Activated effector memory CD4-positive, alpha-beta T cell treated with Interleukin-2 at 50 U/mL for 16 hours (primary cell): ENCODE measurements at places on chromosomes 11 and 22.

- DNase-seq, result no peak
Measured at GRCh38 chr11:71208011-71208774, 44.2 kb downstream of the SHANK2 start.

- no peak for DNase-seq
Measured at GRCh38 chr11:73241300-73241699, 23.2 kb downstream of the P2RY2 start.

- no peak for DNase-seq
Measured at GRCh38 chr22:30297991-30298701, 8.8 kb upstream of the CASTOR1 start.

- DNase-seq, result no peak
Measured at GRCh38 chr22:46098525-46099475, 51.5 kb upstream of the PPARA start.

DNA sequence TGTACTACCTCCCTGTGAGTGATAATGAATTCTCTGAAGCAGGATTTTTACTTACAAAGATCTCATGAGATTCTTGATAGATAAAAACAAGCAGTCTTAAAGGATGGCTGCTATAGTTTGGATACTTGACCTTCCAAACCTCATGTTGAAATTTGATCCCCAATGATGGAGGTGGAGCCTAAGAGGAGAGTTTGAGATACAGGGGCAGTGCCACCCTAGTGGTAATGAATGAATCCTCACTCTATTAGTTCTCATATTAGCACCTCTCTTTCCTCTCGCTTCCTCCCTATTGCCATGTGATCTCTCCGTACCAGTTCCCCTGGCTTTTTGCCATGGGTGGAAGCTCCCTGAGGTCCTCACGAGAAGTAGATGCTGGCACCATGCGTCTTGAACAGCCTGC is 37.9 kb upstream of the OR8B8 start:
- no peak for DNase-seq
